Hepatocyte (in vitro differentiated cells): ENCODE measurements at places on chromosomes 13 and 19. TPM values are rescaled to one million over a fixed set of nuclear protein-coding genes. Genes with fewer than 3 reads are reported as not detected.

The CEBPA gene
- total RNA-seq = 151 and 160 TPM in 2 replicates

The GAPDHS gene
- total RNA-seq = not detected in 2 replicates

The ZNF324B gene
- total RNA-seq = 5.8 and 7.0 TPM in 2 replicates

The SEMA6B gene
- total RNA-seq = 2.9 and 3.2 TPM in 2 replicates

GRCh38 chr19:19877724-19878123 is 12.0 kb downstream of the ZNF253 start:
- H3K36me3 ChIP-seq = peaks cover 18% of the 10 kb centered on the region
- H3K4me3 ChIP-seq = peak overlapping the region; percentile 23
- DNase-seq = no peak
- no peaks in the 10 kb centered on the region for H3K27me3 ChIP-seq

DNA sequence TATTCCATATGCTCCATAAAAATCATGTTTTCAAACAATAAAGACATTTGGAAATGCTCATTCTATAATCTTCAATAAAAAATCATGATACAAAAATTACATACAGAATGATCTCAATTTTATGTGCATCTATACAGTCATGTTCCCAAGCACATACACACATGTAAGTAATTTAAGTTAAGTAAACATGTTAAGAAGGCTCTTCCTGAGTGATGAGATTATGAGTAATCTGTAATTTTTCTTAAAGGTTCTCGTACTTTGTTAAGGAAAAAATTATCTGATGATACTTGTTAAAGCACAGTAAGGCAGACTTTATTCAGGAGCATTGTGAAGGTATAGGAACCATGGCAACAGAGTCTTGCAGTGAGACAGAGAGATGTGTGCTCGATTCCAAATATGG is 30.0 kb upstream of the DLEU7 start:
- no peak overlapping the region for H3K4me3 ChIP-seq
- DNase-seq = no peak
- H3K27ac ChIP-seq = no peak overlapping the region

DNA sequence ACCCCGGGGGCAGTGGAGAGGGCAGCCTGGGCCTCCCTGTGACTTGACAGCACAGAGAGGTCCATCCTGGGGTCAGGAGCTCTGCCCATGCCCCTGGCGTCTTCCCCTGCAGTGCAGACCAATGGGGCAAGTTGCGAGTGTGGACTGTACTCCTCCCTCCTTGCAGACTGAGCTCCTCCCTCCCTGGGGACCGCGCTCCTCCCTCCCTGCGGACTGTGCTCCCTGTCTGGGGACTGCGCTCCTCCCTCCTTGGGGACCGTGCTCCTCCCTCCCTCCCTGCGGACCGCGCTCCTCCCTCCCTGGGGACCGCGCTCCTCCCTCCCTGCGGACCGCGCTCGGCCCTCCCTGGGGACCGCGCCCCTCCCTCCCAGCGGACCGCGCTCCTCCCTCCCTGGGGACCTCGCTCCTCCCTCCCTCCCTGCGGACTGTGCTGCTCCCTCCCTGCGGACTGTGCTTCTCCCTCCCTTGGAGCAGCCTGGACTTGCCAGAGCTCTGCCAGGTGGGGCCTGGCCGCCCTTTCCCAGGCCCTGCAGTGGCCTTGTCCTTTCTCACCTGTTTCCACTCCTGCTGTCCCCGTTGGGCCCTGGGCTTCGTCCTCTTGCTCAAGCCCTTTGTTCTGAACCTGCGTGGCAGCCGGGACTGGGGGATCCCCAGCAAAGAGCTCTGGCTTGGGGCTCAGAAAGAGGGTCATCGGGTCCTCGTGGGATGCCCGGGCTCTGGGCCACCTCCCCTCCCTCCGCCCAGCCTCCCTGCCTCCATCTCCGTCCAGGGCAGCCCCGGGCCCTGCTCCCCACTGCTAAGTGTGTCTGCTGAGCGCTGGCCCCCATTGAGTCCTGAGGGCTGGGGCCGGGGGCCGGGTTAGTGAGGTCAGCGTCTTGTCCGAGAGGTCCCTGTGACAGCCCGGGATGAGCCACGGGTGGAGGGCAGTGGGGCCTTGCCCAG is 6.8 kb downstream of the GAMT start:
- no peak overlapping the region for H3K4me3 ChIP-seq
- no peak for DNase-seq
- H3K27ac ChIP-seq = no peak overlapping the region
- H3K27me3 ChIP-seq = no peaks in the 10 kb centered on the region
- H3K4me1 ChIP-seq = peaks cover 5% of the 10 kb centered on the region
- no peaks in the 10 kb centered on the region for H3K36me3 ChIP-seq

DNA sequence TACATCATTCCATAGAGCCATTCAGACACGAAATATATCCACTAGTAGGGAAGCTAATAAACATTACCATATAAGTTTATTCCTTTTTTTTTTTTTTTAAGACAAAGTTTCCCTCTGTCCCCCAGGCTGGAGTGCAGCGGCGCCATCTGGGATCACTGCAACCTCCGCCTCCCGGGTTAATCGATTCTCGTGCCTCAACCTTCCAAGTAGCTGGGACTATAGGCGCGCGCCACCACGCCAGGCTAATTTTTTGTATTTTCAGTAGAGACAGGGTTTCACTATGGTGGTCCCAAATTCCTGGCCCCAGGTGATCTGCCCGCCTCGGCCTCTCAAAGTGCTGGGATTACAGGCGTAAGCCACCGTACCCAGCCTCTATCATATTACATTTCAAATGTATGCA is 612 bp upstream of the ZNF154 start:
- peak overlapping the region; percentile 98 for H3K27ac ChIP-seq
- DNase-seq = no peak
- no peaks in the 10 kb centered on the region for H3K36me3 ChIP-seq
- H3K4me3 ChIP-seq = peak overlapping the region; percentile 70
- H3K4me1 ChIP-seq = peaks cover 13% of the 10 kb centered on the region
- no peaks in the 10 kb centered on the region for H3K27me3 ChIP-seq

DNA sequence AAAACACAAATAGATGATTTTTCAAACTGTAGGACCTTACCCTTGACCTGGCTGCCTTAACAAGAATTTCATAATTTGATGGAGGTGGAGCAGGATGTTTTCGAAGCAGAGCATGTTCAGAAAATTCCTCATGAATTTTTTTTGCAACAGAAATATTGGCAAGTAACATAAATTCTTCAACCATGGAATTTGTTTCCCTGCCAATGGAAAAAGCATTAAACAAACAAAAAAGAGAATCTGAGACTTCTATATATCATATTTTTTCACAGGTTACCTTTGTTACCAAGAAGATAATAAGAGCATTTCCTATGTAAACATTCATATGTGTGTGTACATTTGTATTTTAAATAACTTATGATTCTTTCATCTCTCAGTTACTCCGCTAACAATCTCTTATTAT is 18.3 kb downstream of the DIS3 start:
- peaks cover 11% of the 10 kb centered on the region for H3K36me3 ChIP-seq
- no peaks in the 10 kb centered on the region for H3K27me3 ChIP-seq
- H3K4me1 ChIP-seq = no peaks in the 10 kb centered on the region
- no peak for DNase-seq

GRCh38 chr19:16661480-16662034 is 618 bp downstream of the TMEM38A start:
- H3K27me3 ChIP-seq = no peaks in the 10 kb centered on the region
- H3K4me1 ChIP-seq = peaks cover 10% of the 10 kb centered on the region
- DNase-seq = peak; percentile 24
- H3K36me3 ChIP-seq = no peaks in the 10 kb centered on the region
- H3K27ac ChIP-seq = no peak overlapping the region
- peak overlapping the region; percentile 80 for H3K4me3 ChIP-seq

DNA sequence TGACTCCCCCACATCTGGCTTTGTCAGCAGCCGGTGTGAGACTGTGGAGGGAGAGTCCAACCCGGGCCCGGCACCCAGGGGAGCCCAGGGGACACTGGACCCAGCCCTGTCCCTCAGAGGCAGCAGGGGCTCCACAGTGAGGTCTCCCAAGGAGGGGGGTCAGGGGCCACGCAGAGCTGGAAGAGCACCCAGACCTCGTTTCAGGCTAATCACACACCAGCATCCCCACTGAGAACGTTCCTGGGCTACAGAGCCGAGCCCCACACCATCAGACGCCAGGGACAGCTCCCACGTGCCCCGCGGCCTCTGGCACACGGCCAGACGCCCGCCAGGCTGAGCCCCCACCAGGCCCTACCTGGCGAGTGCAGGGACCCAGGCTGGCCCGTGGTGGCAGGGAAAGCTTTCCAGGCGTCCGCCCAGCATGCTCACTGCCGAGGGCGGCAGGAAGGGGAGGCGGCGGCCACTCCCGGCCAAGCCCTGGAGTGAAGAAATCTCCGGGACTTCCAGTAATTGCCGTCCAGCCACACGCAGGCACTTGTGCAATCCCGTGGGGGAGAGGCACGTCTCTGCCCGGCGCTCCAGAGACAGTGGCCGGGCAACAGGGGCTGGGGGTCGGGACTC is 19.2 kb downstream of the SBNO2 start:
- peak; percentile 86 for DNase-seq
- no peaks in the 10 kb centered on the region for H3K27me3 ChIP-seq
- H3K36me3 ChIP-seq = no peaks in the 10 kb centered on the region
- H3K4me1 ChIP-seq = peaks cover 9% of the 10 kb centered on the region
- H3K4me3 ChIP-seq = no peak overlapping the region
- peak overlapping the region; percentile 97 for H3K27ac ChIP-seq

- H3K36me3 ChIP-seq = no peaks in the 10 kb centered on the region
- DNase-seq = peak; percentile 63
- H3K27ac ChIP-seq = no peak overlapping the region
These were observed 165.0 kb downstream of the USP12 start for GRCh38 chr13:27006519-27007161.

GRCh38 chr13:45700971-45701900 is 884 bp upstream of the CBY2 start:
- no peak overlapping the region for H3K4me3 ChIP-seq
- DNase-seq = no peak
- no peak overlapping the region for H3K27ac ChIP-seq
- no peaks in the 10 kb centered on the region for H3K4me1 ChIP-seq
- H3K36me3 ChIP-seq = no peaks in the 10 kb centered on the region
